ENCODE measurements at places on chromosomes 1 and 21.

- no peak for DNase-seq
Measured at GRCh38 chr1:18560692-18561091, 70.0 kb upstream of the PAX7 start.

GRCh38 chr1:176801514-176802020, 338.6 kb downstream of the PAPPA2 start:
- no peak for DNase-seq

DNA sequence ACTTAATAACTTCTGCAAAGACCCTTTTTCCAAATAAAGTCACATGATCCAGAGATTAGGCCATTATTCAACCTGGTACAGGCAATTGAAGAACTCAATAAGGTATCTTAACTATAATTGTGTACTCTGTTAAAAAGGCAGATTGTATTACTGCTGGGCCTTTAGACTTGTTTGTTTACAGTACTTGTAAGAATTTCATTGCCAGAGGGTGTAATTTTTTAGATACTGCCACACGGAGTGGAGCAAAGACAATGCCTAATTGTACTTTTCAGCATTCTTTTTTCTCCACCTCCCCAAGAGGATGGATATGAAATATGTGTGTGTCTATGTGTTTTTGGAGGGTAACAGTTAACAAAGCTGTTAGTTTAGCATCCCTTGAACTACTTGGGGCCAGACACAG, 47.5 kb downstream of the HUNK start:
- no peak for DNase-seq

GRCh38 chr1:210800756-210801155, 333.2 kb downstream of the KCNH1 start:
- DNase-seq, result no peak

- no peak for DNase-seq
Measured at GRCh38 chr1:116950517-116951199, 40.9 kb downstream of the PTGFRN start.

DNA sequence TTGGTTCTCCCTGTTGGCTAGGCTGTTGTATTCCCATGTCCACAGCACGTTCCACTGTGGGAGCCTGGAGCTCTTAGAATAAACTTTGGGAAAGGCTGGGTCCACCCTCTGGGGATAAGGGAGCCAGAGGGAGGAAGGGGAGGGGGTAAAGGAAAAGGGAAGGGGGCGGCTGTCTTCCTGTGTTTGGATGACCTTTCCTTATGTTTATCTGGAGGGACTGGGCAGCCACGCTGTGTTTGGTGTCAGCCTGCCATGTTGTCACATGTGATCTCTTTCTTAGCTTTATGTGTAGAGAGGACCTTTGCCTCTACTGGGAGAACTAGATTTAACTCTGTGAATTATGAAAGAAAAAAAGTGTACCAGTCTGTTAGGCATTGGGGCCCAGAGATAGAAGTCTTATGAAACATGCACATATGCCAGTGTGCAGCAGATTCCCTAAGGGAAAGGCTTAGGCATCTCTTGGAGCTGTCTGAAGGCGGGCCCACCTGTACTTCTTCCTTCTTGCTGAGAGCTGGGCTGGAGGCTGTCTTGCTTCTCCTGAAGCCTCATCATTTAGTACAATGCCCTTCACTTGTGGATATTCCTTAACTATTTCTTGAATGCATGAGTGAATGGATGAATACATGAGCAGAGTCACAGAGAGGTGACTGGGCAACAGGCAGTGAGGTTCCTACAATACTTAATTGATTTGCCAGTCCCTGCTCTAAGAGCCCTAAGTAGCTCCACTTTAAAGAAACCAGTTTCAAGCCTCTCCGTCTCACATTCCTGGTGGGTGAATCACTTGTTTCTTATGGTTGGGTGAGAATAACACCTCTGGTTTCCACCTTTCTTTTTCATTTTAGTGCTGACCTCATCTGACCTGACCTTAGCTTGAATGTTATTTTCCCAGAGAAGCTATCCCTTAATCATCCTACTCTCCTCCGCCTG, 62.5 kb upstream of the ARHGAP29 start:
- no peak for DNase-seq

DNA sequence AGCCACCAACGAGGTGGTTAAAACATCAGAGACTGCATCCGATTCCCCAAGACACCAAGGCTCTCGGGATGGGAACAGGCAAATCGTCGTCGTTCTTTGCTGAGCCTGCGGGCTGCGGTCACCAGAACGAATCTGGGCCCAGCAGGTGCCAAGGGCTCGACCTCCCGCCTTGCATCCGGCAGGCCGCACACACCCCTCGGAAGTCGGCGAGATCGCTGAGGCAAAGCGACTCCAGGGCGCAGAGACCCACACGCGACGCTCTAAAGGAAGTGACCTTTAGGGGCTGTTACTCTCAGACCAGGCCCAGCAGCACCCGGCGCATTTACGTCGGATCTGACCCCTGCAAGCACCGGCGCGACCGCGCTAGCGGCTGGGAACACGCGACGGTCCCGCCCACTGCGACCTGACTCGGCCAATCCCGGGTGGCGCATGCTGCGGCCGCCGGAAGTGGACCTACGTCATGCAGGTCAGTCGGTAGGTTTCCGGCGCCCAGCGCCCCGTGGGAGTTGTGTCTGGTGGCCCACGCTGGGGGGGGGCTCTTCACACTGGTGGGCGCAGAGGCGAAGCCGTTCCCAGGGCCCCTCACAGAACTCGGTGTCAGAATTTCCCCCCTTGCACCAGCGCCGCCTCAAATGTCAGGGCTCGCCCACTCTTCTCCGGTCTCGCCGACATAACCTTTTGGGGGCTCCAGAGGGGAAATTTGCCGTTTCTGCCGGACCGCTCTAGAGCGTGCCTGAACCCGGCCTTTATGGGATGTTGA, 7.5 kb upstream of the PARK7 start:
- DNase-seq, result peak; percentile 63

DNA sequence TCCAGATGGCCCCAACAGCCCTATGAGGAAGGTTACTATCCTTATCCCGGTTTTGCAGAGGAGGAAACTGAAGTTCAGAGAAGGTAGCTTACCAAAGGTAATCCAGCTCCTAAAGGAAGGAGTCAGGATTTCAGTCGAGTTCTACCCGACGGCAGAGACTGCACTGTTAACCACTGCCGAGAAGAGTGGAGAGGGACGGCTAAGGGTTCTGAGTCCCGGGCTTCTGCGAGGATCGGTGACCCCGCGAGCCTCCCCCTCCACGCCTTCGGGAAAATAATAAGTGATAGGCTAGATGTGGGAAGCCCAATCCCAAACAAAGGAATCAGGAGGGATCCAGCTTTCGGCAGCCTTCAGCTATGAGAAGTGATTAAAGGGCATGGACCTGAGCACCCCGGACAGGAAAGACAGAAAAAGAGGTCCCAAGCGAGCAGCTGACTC, 587 bp downstream of the TMEM53 start:
- DNase-seq, result no peak

DNA sequence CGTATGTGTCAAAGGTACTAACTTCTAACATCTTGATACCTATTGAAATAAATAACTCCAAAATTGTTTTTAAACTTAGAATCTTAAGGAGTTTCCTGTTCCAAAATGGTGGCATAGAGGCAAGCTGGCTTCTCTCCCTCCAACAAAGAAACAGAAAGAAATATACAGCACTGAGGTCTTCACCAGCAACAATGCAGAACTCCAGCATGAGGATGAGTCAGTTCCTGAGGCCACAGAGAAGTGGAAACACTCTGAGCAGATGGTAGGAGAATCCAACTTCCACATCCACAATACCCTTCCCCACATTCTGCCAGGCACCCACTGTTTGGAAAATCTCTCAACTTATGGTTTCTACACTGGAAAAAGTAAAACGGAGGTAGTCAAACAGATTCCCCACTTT, 12.2 kb upstream of the PPIH start:
- no peak for DNase-seq

- no peak for DNase-seq
Measured at GRCh38 chr1:162026881-162027280, 3.2 kb upstream of the OLFML2B start.

- DNase-seq, result peak; percentile 34
Measured at GRCh38 chr1:229596925-229597699, 28.8 kb downstream of the TAF5L start.

- DNase-seq, result no peak
Measured at GRCh38 chr1:7313081-7313546, 458.0 kb upstream of the VAMP3 start.

DNA sequence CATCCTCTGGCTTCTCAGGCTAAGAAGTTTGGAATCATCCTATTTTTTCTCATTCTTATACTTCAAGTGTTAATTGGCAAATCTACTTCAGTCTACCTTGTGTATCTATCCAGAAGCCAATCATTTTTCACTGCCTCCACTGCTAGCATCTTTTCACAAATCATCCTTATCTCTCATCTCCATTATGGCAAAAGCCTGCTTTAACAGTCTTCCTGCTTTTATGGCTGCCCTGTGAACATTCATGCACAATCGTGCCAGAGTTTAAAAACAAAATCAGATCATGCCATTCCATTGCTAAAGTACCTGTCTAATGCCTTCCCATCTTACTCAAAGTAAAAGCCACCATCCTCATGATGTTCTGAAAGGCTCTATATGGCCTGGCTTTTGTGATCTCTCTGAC, 19.2 kb upstream of the CYP2J2 start:
- no peak for DNase-seq

DNA sequence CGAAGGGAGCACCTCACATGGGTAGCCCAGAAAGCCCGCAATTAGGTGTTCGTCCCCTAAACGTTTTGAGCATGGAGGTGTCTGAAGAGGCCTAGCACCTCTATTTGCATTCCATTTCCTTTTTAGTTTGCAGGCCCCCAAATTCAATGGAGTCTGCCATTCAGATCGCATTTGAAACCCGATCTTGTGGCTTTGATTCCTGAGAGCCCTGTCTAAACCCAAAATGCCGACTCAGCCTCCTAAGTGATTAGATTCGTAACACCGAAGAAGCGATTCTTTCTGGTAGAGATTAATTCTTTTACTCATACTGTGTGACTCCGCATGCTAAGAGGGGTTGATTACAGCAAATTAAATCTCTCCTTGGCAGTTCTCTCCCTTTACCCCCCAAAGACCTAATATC, 415.2 kb upstream of the KAZN start:
- DNase-seq, result no peak
